ENCODE measurements at places on chromosomes 11 and 22.
A peak's percentile ranks its signal among the peaks of the same experiment; 100 is the strongest.

DNA sequence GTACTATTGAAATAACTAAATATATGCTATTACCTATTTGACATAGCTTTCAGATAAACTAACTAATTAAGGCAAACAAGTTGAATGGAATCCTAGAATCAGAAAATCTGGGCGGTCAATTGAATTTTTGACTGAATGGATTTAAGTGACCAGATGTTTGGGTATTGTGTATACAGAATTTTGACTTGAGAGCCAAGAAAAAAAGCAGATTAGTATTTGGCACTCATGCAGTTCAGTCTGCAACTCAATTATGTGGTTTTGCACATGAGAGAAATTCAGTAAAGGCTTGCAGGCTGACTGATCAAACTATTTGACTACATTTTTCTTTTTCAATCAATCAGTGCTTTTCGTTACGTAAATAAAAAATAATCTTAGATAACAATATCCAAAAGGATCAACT is 254.8 kb downstream of the GUCY1A2 start:
- DNase-seq: no peak

DNA sequence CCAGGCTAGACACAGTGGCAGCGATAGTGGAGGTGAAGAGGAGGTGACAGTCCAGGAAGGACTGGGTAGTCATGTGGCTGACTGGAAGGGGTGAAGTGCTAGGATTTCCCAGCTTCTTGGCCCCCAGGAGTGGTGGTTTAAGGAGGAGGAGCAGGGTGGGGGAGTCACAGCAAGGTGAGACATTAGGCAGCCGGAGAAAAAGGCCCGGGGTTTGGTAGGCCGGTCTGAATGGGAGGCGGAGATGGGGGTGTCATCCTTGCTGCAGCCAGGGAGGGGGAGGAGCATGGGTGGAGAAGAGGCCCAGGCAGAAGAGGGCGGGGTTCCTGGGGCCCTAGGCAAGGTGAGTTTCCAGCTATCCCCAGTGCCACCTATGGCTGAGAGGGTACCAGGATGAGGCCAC is 6.1 kb downstream of the SIPA1 start:
- no peak for DNase-seq

DNA sequence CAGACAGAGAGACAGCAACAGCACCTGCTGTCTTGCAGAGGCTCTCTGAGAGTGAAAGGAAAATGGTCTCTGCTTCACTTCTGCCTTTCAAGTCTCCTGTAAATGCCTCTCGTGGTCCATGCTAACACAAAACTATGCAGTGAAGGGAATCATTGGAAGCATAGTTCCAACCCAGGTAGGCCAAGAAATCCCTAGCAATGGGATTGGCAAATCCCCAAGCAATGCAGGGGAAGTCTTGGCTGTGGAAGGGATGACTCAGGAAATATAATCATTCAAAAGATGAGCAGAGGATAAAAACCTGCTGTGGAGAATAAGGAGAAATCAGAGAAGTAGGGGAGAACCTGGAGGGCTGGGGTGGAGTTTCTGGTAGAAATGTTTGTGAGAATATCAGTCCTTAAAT is 216.1 kb upstream of the ZBED5 start:
- no peak for DNase-seq

DNA sequence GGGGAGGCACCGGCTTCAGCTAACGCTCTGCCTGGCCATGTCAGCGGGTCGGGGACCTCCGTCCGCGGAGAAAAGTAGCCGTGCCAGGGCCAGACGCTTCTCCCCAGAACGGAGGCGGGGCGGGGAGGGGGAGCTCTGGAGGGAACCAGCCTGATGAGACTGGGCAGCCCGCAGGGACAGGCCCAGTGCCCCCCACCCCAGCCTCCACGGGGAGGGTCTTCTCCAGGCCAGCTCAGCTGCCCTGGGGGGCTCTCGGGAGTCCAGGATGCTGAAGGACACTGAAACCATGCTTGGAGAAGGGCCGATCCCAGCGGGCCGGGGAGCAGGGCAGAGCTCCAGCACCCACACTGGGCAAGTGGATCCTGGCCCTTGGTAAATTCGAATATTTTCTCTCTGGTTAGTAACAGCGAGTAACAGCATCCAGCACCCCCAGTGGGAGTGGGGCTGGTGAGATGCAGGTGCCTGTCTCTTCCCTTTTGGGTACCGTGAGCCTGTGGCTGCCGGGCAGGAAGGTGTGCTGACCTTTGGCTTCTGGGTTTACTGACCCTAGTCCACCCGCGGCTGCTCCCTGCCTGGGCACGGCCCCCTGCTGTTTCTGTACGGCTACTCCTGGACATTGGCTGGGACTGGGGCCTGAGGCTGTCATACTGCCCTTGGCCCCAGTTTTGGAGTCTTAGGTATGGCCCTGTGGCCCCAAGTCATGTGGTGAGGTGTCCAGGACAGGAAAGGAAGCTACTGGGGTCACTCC is 35.8 kb downstream of the GRAMD4 start:
- no peak for DNase-seq

- no peak for DNase-seq
Observed at GRCh38 chr11:112511271-112511670, 250.6 kb upstream of the PLET1 start.

DNA sequence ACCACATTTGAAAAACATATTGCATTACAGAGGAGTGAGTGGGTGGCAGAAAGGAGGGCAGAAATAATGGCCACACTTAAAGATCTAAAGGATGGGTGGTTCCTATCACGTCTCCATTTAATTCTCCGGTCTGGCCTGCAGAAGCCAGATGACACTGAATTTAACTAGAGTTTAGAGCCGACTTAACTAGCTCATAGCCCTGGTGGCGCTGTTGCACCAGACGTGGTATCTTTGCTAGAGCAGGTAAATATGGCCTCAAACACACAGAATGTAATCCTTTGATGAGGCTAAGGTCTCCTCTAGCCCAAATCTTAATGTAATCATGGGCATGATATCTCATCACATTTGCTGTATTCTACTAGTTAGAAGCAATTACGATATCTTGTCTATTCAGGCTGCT is 51.5 kb upstream of the GAL start:
- DNase-seq: peak; percentile 16

DNA sequence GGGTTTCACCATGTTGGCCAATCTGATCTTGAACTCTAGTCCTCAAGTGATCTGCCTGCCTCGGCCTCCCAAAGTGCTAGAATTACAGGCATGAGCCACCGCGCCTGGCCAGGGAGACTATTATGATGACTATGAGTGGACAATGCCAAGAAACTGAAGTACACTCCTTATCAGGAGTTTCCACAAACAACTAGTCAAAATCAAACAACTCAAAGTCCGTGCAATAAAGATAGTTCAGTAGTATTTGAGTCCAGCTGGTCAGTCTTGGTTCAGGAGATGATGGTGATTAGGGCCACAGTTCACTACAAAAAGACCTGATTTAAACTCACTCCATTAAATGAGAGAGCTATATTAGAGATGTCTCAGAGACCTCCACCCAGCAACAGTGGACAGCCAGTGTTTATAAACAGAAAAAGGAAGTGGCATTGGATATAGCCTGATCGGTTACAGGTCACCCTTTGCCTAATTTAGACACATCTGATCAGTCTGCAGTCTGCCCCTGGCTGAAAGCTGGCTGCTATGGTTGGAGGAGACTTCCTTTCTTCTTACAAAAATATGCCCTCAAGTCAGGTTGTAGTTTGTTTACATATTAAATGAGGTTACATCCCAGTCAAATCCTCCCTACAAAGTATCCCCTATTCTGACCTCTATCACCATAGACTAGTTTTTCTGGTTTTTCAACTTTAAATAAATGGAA is 17.0 kb downstream of the CD3E start:
- DNase-seq: no peak

GRCh38 chr11:17208257-17208999 is 642 bp upstream of the PIK3C2A start:
- peak; percentile 37 for DNase-seq

DNA sequence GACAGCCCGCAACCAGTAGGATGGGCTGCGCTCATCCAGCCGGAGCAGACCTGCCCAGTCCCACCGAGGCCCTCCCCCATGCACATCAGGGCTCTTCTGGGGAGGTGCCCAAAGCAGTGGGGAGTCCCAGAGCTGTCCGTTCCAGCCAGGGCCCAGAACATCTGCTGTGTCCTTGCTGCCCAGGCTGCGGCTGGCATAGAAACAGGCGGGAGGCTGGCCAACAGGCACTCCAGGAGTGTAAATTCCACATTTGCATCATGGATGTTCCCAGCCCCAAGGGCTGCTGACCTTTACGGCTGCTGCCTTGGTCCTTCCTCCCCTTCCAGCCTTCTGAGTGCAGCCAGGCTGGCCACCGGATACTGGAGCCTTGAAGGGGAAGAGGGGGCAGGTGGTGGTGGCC is 30.0 kb upstream of the SYT7 start:
- DNase-seq: no peak

GRCh38 chr11:8229299-8230177 is 34.1 kb downstream of the LMO1 start:
- DNase-seq: no peak

- DNase-seq: no peak
Observed at GRCh38 chr11:40797981-40798380, 661.5 kb downstream of the LRRC4C start.

DNA sequence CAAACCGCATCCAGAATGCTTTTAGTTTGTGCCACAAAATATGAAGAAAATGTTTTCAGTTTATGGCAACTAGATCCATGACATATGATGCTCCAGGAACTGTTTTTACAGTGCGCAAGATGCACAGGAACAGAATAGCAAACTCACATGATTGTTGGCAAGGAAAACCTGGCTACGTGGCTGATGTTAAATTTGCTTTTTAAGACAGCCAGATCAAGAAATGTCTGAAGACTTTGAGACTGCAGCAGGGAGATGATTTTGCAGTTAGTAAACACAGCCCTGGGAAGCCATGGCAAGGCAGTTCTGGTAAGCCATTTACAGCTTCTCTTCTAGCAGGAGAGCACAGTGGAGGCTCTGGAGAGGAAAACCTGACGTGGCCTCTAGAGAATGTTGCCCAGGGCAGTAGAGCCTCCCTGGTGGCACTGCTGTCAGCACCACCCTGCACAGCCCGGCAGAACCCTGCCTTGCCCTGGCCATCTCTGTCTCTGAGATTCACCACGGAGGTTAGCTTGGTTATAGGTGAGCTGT is 69.8 kb upstream of the TNRC6B start:
- DNase-seq: no peak

- peak; percentile 63 for DNase-seq
Observed at GRCh38 chr11:121459413-121460017, 6.7 kb upstream of the SORL1-AS1 start.

DNA sequence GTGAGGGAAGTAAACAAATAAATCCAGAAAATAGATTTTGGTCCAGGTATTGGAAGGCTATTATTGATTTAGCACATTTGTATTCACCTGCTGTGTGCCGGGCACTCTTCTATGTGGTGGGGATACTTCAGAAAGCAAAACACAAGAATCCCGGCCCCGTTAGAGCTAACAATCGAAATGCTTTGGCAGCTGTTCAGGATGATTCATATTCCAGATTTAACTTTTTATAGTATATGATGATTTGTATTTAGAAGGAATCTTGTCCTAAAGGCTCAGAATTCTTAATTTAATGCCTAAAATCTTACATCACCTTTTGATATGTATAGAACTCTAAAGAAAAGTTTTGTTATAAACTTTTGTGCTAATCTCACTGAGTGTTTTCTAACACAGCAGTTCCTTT is 28.0 kb downstream of the ZC3H12C start:
- no peak for DNase-seq

- DNase-seq: no peak
Observed at GRCh38 chr11:103450241-103450640, 341.0 kb downstream of the DYNC2H1 start.

- no peak for DNase-seq
Observed at GRCh38 chr11:394034-394857, at the start of gene PKP3. PKP3 (plus strand) TSS chr11:394209; CDS start chr11:394293, 84 bp downstream.

DNA sequence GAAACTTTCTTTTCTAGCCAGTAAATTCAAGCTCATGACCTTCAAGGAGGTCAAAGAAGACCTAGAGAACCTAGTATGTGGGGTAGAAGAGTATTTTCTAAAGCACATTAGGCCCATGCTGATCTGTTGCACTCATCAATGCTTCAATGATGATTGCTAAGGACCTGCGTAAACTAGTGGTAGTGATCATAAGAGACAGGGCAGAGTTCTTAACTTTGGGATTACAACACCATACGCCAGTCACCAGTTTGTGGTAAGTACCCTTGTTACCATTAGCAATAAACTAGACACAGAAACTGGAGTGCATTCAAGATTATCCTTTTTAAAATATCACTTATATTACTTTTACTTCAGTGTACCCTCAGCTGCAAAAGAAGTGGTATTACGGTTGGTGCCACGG is 490.3 kb downstream of the BUD13 start:
- DNase-seq: no peak

GRCh38 chr22:37862570-37863325 is 13.5 kb downstream of the EIF3L start:
- DNase-seq: no peak

DNA sequence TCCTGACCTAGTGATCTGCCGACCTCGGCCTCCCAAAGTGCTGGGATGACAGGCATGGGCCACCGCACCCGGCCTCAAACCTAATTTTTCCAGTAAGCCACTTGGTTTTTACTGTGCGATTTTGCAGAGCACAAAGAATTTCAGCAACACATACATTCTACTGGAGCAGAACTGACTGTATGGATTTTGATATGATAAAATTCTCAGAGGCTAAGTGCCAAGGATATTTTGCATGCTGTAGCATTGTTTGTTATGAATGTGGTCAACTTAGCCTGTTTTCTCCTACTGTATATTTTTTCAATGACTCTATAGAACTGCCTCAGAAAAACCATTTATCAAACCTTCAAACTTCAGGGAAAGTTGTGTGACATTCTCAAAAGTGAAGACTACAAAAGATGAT is 89.2 kb downstream of the FAT3 start:
- DNase-seq: no peak

- DNase-seq: no peak
Observed at GRCh38 chr11:60098508-60098907, 10.0 kb downstream of the MS4A2 start.

DNA sequence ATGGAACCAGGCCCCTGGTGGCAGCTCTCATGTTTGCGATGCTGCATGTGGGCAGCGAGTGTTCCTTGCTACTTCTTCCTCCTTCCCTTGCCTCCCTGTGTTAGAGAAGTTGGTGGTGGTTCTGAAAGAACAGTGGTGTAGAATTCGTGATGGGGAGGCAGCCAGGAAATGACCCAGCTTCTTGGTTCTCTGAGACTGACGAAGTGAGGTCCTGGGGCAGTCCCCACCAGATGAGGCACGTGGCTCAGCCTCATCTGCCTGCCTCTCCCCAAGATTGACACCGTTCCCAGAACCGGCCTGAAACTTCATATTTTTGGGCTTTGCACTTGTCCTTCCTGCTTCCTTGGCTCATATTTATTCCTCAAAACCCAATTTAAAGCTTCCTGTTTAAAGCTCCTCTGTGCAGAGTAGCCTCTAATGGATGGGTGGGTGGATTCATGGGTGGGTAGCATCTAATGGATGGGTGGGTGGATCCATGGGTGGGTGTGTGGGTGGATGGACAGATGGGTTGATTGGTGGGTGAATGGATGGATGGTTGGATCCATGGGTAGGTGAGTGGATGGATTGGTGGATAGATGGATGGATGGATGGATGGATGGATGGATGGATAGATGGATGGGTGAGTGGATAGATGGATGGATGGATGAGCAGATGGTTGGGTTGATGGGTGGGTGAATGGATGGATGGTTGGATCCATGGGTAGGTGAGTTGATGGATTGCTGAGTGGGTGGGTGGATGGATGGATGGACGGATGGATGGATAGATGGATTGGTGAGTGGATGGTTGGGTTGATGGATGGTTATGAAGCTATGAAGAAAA is 77.3 kb upstream of the ATXN10 start:
- no peak for DNase-seq

GRCh38 chr11:17036666-17037658 is 22.7 kb upstream of the PLEKHA7 start:
- no peak for DNase-seq
